Activated naive CD4-positive, alpha-beta T cell treated with anti-CD3 and anti-CD28 coated beads for 36 hours (primary cell): ENCODE measurements at places on chromosomes 7 and 10. TPM values are rescaled to one million over a fixed set of nuclear protein-coding genes. Genes with fewer than 3 reads are reported as not detected.

GRCh38 chr7:88293866-88294265, 12.8 kb downstream of the STEAP4 start:
- no peak for DNase-seq
- H3K36me3 ChIP-seq = no peaks in the 10 kb centered on the region
- H3K4me1 ChIP-seq = peaks cover 2% of the 10 kb centered on the region
- H3K27me3 ChIP-seq = peaks cover 4% of the 10 kb centered on the region

- no peak for DNase-seq
- no peak overlapping the region for H3K4me3 ChIP-seq
- no peaks in the 10 kb centered on the region for H3K36me3 ChIP-seq
Observed at GRCh38 chr7:79132844-79133451, 320.5 kb downstream of the MAGI2 start.

- DNase-seq = peak; percentile 34
- no peaks in the 10 kb centered on the region for H3K27me3 ChIP-seq
- peak overlapping the region; percentile 91 for H3K27ac ChIP-seq
- peaks cover 36% of the 10 kb centered on the region for H3K36me3 ChIP-seq
- H3K4me3 ChIP-seq = peak overlapping the region; percentile 65
Observed at GRCh38 chr10:16788125-16788524, 29.1 kb downstream of the RSU1 start.

DNA sequence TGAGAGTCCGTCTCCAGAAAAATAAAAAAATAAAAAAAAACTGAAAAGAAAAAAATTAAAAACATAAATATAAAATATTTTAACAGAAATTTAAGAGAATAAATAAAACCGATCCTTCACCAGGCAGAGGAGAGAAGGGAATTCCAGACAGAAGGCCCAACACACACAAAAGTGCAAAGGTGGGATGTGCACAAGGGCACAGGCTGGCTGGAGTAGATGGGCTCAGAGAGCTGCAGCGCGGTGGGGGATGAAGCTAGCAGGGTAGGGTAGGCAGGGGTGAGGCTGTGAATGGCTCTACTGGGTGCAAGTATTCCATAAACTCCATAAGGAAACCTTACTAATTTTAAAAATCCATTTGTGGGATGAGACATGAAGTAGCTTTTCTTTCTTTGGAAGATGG, 15.7 kb upstream of the ARPC1A start:
- H3K27ac ChIP-seq = no peak overlapping the region
- no peaks in the 10 kb centered on the region for H3K27me3 ChIP-seq
- H3K4me1 ChIP-seq = peaks cover 12% of the 10 kb centered on the region
- peaks cover 3% of the 10 kb centered on the region for H3K36me3 ChIP-seq
- no peak overlapping the region for H3K4me3 ChIP-seq

GRCh38 chr10:111967547-111967946, 216.0 kb downstream of the GPAM start:
- no peaks in the 10 kb centered on the region for H3K36me3 ChIP-seq
- no peaks in the 10 kb centered on the region for H3K4me1 ChIP-seq
- no peak overlapping the region for H3K4me3 ChIP-seq
- H3K27ac ChIP-seq = no peak overlapping the region
- no peak for DNase-seq

DNA sequence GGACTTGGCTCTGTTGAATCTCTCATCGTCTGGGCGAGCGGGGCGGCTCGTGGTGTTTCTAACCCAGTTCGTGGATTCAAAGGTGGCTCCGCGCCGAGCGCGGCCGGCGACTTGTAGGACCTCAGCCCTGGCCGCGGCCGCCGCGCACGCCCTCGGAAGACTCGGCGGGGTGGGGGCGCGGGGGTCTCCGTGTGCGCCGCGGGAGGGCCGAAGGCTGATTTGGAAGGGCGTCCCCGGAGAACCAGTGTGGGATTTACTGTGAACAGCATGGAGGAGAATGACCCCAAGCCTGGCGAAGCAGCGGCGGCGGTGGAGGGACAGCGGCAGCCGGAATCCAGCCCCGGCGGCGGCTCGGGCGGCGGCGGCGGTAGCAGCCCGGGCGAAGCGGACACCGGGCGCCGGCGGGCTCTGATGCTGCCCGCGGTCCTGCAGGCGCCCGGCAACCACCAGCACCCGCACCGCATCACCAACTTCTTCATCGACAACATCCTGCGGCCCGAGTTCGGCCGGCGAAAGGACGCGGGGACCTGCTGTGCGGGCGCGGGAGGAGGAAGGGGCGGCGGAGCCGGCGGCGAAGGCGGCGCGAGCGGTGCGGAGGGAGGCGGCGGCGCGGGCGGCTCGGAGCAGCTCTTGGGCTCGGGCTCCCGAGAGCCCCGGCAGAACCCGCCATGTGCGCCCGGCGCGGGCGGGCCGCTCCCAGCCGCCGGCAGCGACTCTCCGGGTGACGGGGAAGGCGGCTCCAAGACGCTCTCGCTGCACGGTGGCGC, at the start of gene EN2:
Gene EN2, plus strand, starts transcription at position 19 of the 767 bp plus-strand sequence. Its CDS starts 249 bp downstream, at position 268.
- no peaks in the 10 kb centered on the region for H3K36me3 ChIP-seq
- no peak for DNase-seq
- H3K27me3 ChIP-seq = peaks cover 70% of the 10 kb centered on the region
- peak within 1 kb of the TSS; percentile 63 for H3K4me3 ChIP-seq
- H3K27ac ChIP-seq = peak within 1 kb of the TSS; percentile 18
- peaks cover 23% of the 10 kb centered on the region for H3K4me1 ChIP-seq

VAX1 gene
- not detected for total RNA-seq

DNA sequence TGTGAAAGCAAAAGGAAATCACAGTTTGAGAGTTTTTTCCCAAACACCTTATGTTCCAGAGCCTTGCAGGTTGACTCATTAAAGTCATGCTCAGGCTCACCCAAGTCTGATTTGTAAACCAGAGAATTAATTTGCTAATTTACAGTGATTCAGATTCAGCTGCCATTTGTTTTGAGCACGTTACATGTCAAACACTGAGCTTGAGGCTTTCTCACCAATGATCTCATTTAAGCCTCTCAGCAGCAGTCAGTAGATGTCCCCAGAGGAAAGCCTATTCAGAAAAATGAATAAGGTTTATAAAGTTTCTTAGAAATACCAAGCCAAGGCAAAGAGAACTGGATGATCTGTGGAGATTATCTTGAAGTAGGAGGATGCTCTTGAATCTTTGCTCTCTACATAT, 420.4 kb downstream of the HTR7 start:
- no peaks in the 10 kb centered on the region for H3K4me1 ChIP-seq
- H3K4me3 ChIP-seq = no peak overlapping the region
- H3K27ac ChIP-seq = no peak overlapping the region
- DNase-seq = no peak
- H3K36me3 ChIP-seq = no peaks in the 10 kb centered on the region
- H3K27me3 ChIP-seq = no peaks in the 10 kb centered on the region

- H3K4me3 ChIP-seq = no peak overlapping the region
- peaks cover 7% of the 10 kb centered on the region for H3K27me3 ChIP-seq
- H3K36me3 ChIP-seq = no peaks in the 10 kb centered on the region
- peaks cover 3% of the 10 kb centered on the region for H3K4me1 ChIP-seq
- no peak for DNase-seq
Observed at GRCh38 chr10:548238-548901, 141.1 kb downstream of the DIP2C start.

GRCh38 chr7:83465643-83466042, 183.3 kb downstream of the SEMA3E start:
- no peak overlapping the region for H3K4me3 ChIP-seq
- no peak for DNase-seq
- H3K4me1 ChIP-seq = no peaks in the 10 kb centered on the region

DNA sequence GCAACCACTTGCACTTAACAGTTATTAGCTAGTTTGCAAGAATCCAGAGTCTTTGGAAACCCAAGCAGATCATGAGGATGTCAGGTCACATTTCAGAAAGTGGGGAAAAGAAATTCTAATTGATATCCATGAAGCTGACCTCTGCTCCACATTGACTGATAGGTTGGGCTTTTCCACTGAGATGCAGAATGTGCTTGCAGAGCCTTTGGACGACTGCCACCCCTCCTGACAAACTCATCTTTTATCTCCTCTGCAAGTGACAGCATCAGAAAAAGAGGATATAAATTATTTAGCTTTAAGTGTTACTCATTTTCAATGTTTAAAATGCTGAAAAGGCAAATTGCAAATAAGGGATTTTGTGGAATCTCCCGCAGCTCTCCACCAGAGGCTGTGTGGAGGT, 75.3 kb downstream of the C10orf90 start:
- no peaks in the 10 kb centered on the region for H3K36me3 ChIP-seq
- H3K27ac ChIP-seq = no peak overlapping the region
- no peaks in the 10 kb centered on the region for H3K4me1 ChIP-seq
- no peak for DNase-seq
- no peak overlapping the region for H3K4me3 ChIP-seq
- peaks cover 1% of the 10 kb centered on the region for H3K27me3 ChIP-seq

GRCh38 chr7:52135403-52135802, 818.8 kb upstream of the COBL start:
- no peak for DNase-seq
- no peaks in the 10 kb centered on the region for H3K4me1 ChIP-seq
- H3K27me3 ChIP-seq = no peaks in the 10 kb centered on the region
- no peak overlapping the region for H3K27ac ChIP-seq
- H3K36me3 ChIP-seq = no peaks in the 10 kb centered on the region

DNA sequence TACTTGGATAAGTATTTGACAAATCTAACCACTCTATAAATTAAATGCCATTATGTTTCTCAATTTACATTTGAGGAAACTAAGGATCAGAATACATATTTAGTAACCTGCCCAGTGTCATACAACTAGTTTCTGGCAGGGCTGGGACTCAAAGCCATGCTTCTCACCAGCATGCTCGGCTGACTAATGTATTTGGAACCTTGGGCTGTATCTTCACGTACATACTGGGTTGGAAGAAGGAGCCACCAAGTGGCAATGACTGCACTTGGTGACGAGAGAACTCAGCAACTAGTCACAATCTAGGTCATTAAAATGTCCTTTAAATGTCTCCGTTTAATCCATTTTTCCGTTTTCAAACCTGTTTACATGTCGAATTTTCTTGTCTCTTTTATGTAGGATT, 42.9 kb downstream of the CHRM2 start:
- H3K4me1 ChIP-seq = no peaks in the 10 kb centered on the region
- H3K27me3 ChIP-seq = no peaks in the 10 kb centered on the region
- no peak for DNase-seq

DNA sequence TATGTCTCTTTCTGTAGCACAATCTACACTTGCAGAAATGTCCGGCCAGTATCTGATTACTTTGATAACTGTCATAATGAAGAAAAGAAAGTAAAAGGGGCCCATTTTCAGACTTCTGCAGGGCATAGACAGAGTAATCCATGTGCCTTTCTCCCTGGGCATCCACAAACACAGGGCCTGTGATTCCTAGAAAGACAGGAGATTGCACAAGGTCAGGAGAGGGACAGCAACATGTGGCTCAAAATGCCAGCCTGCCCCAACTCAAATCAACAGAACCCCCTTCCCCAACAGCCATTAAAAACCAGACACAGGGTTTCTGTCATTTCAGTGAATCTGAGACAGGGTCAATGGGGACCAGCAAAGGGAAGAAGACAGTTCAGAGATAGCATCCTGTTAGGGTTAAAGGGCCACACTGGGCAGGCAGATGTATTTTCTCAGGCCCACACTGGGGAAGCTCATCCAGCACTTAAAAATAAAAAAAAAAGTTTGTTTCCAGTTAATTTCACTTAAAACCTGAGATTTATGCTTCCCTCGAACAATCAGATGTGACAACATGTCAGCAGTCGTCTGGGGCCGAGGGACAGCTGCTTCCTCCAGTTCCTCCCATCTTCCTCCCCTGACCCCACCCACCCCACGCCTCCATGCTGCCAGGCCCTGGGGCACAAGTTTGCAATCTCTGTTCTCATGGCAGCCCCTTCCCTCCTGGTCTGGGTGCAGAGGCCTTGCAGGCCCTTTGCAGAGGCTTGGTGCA, 30.7 kb upstream of the ACSL5 start:
- H3K27me3 ChIP-seq = no peaks in the 10 kb centered on the region
- no peak overlapping the region for H3K4me3 ChIP-seq
- no peak overlapping the region for H3K27ac ChIP-seq

DNA sequence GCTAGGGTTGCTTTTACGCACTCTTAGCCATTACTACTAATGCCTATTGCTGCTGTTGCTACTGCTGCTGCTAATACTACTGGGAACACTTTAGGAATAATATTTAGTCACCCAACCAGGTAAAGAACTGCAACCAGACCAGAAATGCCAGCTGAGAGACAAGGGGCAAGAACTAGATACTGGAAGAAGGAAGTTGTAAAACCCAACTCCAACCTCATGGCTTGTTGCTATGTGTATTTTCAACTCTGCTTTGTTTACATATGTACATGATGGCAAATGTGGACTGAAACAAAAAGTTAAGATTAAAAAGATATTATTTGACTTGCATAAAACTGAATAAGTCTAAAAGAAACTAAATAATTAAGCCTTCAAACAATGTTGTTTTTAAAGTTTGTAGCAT, 177.7 kb downstream of the GNAT3 start:
- no peaks in the 10 kb centered on the region for H3K4me1 ChIP-seq
- DNase-seq = no peak
- H3K4me3 ChIP-seq = no peak overlapping the region
- H3K27me3 ChIP-seq = peaks cover 2% of the 10 kb centered on the region

DNA sequence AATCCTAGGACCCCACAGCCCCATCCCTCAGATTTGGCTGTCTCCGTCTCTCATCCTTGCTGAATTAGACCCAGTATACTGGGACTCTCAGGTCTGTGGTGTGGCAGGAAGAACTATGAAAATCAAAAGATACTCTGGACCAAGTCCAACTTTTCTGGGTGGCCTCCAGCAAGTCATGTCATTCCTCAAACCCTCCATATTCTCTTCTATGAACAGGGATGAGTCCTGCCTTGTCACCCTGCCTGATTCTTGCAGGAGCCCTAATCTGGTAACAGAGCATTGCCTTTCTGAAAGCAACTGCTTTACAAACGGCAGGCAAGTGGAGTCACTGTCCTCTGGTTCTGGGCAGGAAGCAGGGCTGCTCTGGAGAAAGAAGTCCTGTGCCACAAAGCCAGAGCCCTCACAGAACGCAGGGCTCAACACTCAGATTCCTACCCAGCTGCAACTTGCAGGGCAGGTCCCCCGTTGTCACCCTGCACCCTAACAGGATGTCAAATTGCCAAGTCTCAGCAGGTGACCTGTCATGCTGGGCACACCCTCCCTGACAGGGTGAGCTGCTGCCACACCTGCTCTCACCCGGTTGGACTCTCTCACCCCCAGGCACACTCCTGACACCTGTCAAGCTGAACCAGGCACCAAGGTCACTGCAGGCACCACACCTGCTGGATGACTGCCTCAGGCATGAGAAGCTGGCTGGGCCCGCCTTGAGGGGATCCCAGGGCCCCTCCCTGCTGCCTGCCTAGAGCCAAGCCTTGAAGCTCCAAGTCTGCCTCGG, 227.7 kb downstream of the KCNMA1 start:
- no peak for DNase-seq
- H3K27ac ChIP-seq = no peak overlapping the region
- H3K27me3 ChIP-seq = peaks cover 3% of the 10 kb centered on the region
- H3K4me1 ChIP-seq = no peaks in the 10 kb centered on the region

TFR2 gene
- total RNA-seq = 4.2 TPM

CALHM3 gene
- total RNA-seq = not detected

DNA sequence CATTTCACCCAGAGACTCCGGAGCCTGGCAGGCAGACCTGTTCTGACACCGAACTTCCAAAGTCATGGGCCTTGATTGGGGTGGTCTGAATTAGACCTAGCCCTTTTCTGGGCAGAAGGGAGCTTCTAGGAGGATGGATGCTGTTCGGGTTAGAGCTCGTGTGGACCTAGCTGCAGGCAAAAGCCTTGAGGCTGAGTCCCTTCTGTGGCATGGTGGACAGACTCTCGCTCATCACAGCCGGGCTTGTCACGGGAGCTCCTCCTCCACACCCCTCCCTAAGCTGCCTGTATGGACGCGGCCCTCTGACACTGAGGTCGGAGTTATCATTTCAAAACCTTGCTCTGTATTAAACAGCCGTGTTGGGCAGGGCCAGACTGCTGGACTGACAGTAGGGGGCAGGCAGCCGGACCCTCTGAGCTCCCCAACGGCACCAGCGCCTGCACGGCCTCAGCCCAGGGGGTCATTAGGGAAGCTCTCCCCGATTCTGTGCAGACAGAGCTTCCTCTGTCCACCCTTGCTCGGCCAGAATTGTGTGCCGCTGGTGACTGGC, 2.2 kb downstream of the IRF5 start:
- H3K27me3 ChIP-seq = peaks cover 27% of the 10 kb centered on the region
- no peak overlapping the region for H3K27ac ChIP-seq
- no peak overlapping the region for H3K4me3 ChIP-seq
- peaks cover 32% of the 10 kb centered on the region for H3K4me1 ChIP-seq
